Heart left ventricle (tissue), 16 donors: ENCODE measurements at places on chromosomes 16 and 17. TPM values are rescaled to one million over a fixed set of nuclear protein-coding genes. Genes with fewer than 3 reads are reported as not detected.

The FBXO47 gene
- total RNA-seq, result not detected

The SDR42E2 gene
- total RNA-seq, result not detected

The VMO1 gene
- total RNA-seq, result 0.48 TPM

The RPRML gene
- total RNA-seq, result 0.37 TPM

The ADAMTS18 gene
- total RNA-seq, result not detected

The SEPTIN12 gene
- total RNA-seq, result not detected

The KRT14 gene
- 0.38 TPM for total RNA-seq

- no peak for DNase-seq
Measured at GRCh38 chr16:80725566-80726162, 78.7 kb downstream of the CDYL2 start.

DNA sequence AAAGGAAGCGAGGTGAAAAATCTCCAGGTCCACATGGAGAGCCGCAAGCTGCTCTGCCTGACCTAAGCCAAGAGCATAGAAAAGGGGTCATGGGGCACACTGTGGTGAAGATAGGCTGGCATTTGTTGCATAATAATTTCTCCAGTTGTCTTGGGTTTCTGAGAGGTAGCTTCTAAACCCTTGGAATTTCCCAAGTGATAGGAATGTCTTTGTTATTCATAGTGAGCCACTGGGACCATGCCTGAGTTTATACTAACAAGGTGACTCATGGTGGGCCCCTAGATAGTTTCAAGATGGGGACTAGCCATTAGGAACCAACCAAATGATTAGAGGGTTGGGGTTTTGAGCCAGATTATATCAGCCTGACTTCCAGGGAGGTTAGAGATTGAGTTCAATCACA is 25.6 kb downstream of the SOST start:
- DNase-seq, result no peak

GRCh38 chr16:76932541-76933211 is 258.3 kb upstream of the MON1B start:
- DNase-seq, result no peak

DNA sequence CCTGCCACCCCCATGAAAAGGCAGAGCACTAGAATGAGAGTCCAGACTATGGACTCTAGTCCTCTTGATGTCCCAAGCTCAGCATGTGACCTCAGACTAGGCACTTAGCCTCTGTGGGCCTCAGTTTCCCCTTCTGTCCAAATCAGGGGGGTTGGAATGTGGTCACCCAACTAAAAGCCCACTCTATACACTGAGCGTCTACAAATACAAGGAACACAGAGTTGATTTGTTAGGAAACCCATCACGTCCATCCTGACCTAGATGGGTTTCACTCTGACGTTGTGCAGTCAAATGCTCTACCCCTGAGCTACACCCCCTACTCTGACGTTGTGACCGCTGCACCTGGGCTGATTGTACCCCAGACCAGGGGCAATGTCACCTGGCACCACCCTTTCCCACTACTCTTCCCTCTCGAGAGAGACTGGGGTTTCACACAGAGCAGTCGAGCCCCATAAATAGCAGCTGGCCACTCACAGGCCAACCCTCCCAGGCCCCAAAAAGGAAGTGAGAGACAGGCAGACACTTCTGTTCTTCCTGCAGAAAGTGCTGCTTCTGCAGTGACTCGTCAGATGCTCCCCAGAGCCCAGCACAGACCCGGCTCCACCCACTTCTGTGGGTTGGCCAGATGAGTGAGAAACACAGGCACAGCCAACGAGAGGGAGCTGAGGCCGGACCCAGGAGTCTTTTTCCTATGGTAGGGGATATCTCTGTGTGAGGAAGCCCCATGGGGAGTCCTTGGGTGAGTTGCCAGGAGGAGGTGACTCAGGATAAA is 16.1 kb upstream of the TNFRSF13B start:
- peak; percentile 76 for DNase-seq

GRCh38 chr17:73711184-73711583 is 66.9 kb upstream of the SDK2 start:
- no peak for DNase-seq

DNA sequence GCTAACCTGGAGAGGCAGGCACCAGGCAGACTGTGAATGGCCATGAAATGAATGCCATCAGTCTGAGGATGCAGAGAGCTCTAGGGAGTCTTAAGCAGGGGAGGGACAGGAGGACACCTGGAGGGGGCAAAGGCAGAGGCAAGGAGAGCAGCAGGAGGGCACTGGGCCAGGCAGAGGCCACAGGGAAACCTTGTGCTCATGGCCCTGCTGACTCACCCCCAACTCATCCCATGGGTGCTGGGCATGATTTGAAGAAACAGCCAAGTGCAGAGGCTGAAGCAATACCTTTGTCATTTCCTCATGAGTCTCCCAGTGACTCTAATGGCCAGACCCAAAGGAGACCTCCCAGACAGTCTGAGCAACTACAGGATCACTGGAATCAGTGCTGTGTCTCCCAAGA is 141.4 kb downstream of the TMEM132E start:
- no peak for DNase-seq

DNA sequence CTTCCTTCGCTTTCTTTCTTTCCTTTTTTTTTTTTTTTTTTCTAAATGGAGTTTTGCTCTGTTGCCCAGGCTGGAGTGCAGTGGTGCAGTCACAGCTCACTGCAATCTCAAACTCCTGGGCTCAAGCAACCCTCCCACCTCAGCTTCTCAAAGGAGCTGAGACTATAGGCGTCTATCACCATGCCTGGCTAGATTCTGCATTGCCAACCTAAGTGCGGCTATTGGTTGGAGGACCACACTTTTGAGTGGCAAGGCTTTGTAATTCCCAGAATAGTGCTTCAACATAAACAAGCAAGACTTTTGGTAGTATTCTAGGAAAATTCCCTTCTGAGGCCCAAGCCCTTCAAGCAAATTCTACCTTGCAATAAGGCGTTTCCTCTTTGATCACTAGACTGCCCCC is 107.8 kb downstream of the YPEL2 start:
- no peak for DNase-seq

DNA sequence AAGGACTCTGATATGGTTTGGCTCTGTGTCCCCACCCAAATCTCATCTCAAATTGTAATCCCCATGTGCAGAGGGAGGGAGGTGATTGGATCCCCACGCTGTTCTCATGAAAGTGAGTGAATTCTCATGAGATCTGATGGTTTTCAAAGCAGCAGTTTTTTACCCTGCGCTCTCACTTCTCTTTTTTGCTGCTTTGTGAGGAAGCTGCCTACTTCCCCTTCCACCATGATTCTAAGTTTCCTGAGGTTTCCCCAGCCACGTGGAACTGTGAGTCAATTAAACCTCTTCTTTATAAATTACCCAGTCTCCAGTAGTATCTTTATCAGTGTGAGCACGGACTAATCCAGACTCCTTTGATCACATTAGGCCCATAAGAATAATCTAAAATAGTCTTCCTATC is 719.7 kb upstream of the CDH8 start:
- DNase-seq, result no peak

DNA sequence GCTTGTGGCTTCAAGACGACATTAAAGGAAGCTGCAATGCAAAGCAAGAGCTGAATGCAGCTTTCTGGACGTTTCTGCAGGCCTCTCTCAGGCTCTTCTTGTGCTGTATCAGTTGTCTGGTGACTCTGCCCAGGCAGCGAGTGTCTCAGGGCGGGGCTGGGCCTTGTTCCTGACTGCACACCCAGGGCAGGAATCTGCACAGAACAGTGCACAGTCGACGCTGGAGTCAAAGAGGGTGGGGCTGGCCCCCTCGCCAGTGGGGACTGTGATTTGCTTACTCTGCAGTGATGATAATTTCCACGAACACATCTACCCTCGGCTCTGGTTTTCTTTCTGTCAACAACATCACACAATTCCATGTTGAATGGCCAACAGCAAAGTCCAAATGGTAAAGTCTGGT is 60.7 kb downstream of the IRF8 start:
- no peak for DNase-seq

DNA sequence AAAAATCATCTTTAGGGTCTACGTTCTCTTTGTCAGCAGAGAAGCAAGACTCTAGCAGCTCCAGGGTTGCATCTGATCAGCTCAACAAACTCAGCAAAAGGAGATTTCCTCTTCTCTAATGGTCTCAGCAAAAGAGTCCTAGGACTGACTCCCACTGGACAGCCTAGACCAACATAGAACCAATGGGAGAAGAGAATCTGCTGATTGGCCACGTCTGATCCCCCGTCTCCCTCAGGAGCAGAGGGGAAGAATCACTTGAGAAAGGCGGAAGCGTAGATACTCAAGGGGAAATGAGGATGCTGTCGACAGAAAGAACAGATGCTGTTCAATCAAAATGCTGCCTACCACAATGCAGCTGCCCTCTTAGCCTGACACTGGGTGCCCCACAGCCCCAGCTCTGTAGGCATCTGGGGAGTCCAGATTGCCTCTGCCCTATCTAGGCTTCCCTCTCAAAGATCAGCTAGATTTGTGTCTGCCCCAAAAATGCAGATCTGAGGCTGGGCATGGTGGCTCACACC is 31.5 kb upstream of the EMP2 start:
- no peak for DNase-seq

DNA sequence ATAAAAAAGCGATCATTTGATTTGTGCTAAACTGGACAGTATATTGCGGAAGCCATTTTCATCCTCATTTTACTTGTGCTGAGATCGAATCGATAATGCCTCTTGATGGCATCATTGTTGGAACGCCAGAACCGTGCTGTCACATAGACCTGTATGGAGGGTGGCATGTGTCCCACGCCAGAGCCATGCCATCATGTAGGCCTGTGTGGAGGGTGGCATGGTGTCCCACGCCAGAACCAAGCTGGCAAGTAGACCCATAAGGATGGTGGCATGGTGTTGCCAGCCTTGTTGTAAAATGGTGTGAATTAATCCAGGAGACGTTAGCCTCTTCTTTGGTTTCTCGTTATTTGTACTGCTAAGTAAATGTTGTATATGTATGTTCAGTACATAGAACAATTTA is 222.7 kb upstream of the CHMP6 start:
- no peak for DNase-seq

DNA sequence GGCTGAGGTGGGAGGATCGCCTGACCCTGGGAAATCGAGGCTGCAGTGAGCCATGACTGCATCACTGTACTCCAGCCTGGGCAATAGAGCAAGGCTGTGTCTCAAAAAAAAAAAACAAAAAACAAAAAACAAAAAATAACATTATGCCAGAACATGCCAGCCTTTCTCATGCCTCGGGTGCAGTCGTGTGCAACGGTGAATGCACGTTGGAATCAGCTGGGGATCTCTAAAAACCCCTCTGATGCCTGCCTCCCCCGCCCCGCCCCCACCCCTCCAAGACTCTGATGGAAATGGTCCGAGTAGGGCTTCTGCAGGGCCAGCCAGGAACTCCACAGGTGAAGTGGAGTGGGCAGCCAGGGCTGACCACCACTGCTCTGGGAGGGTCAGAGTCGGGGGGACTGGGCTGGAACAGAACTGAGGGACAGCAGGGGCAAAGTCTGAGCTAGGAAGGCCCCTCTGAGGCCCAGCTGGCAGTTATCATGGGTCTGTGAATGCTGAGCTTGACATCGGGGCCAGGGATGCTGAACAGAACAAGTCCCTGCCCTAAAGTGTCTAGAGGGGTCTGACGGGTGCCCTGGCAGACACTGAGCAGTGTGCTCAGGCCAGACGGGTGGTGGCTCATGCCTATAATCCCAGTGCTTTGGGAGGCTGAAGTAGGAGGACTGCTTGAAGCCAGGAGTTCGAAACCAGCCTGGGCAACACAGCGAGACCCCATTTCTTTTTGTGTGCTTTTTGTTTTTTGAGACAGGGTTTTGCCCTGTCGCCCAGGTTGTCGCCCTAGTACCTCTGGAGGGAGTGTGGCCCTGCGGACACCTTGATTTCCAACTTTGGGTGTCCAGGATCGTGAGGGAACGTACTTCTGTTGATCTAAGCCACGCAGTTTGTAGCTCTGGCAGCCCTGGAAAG is 193.4 kb upstream of the GSE1 start:
- no peak for DNase-seq

DNA sequence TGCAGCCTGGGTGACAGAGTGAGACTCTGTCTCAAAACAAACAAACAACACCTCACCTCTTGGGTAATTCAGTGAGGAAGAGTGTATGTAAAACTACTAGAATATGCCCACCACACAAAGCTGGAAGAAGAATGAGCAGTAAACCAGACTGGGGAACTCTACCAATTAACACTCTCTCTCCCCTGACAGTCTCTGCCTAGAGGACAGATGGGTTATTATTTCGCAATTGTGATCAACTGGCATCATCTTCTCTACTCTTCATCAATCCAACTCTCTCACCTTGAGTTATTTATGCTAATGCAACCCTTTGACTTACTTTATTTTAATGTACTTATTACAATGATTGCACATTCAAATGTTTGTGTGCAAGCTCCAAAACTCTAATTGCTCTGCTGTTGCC is 205.6 kb downstream of the XYLT1 start:
- DNase-seq, result no peak

DNA sequence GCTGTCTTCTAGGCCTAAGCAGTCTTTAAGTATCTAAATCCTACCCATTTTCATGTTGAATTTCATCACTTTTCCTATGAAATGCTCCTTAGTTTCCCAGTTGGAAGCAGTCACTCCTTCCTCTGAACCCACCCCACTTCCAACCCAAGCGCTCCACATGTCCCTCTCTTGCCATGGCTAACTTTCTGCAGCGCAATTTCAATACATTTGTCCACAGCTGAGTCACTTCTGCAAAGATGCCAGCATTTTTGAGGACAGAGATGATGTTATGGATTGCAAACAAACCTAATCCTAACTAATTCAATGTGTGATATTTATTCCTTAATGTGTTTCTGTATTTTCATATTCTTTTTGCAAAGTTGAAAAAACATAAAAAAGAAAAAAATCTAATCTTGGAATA is 71.7 kb downstream of the HLF start:
- no peak for DNase-seq

GRCh38 chr16:49505556-49505955 is 132.0 kb downstream of the C16orf78 start:
- DNase-seq, result no peak

DNA sequence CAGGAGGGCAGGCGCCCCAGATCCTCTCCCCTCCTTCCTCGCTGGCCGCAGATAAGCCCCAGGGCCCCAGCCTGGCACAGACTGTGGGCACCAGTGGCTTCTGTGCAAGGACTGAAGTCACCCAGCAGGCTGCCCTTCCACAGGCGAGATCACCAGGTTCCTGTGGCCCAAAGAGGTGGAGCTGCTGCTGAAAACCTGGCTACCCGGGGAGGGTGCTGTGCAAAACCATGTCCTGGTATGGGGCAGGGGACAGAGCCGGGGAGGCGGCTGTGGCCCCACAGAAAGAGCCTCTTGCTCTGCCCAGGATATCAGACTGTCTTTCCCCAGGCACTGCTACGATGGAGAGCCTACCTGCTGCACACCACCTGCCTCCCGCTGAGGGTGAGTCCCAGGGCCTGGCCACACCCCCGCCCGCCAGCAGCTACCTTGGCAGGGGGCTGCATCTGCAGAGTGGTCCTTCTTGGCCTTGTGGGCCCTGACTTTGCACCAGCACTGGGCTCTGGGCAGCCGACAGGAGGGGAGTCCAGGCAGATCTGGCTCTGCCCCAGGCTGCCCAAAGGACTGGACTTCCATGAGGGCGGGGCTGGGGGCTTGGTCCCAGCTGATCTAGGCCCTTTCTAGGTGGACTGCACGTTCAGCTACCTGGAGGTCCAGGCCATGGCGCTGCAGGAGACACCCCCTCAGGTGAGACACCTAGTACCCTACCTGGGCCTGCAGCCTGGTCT is 615 bp downstream of the CARMIL2 start:
- no peak for DNase-seq
